ENCODE measurements at places on chromosomes 5 and 9.

GRCh38 chr5:643811-644271 is 31.7 kb downstream of the CEP72 start:
- no peak for DNase-seq

GRCh38 chr5:29054694-29055093 is 2016.3 kb upstream of the CDH9 start:
- no peak for DNase-seq

- DNase-seq: no peak
Measured at GRCh38 chr5:113036321-113036720, 59.7 kb downstream of the DCP2 start.

DNA sequence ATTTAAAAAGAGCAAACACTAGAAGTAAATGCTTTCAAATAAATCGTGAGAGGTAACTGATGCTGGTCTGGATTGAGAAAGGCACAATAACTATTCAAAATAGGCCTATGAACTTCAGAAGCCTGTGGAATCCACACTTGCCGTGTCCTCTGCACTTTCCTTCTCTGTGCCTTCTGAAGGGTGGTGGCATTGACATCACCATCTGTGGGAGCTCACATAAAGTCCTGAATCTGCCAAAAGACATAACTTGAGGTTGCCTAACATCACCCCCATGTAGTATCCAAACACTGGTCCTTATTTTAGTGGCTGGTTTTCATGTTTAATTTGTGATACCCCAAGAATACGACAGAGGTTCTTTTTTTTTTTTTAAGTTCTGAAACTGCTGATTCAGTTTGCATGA is 59.8 kb downstream of the IRF1 start:
- no peak for DNase-seq

DNA sequence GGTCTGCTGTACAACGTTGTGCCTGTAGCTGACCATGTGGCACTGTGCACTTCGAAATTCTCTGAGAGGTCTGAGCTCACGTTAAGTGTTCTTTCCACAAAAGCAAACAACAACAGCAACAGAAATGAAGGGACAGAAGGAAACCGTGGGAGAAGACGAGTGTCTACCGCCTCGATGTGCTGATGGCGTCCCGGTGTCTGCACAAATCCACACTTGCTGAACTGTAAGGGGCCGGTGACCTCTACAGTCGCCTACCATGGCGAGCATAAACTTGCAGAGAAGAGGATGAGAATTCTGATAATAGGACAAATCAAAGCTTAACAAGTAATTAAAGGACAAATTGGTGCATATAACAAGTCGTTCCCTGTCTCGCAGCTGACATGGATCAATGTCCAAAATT is 114.0 kb downstream of the ADAMTS2 start:
- DNase-seq: no peak

- peak; percentile 3 for DNase-seq
Measured at GRCh38 chr5:90613918-90614504, 55.4 kb downstream of the ADGRV1 start.

- peak; percentile 48 for DNase-seq
Measured at GRCh38 chr9:3337515-3338225, 188.1 kb downstream of the RFX3 start.

Data from fibroblast of skin of left quadriceps (primary cell).